HCT116 (cell line): ENCODE measurements at places on chromosomes 2 and 18.

GRCh38 chr2:98299211-98299905 lies 46.9 kb upstream of the CNGA3 start:
- DNase-seq, result no peak

- no peak for DNase-seq
These were observed 20.5 kb downstream of the CENPO start for GRCh38 chr2:24813691-24814137.

DNA sequence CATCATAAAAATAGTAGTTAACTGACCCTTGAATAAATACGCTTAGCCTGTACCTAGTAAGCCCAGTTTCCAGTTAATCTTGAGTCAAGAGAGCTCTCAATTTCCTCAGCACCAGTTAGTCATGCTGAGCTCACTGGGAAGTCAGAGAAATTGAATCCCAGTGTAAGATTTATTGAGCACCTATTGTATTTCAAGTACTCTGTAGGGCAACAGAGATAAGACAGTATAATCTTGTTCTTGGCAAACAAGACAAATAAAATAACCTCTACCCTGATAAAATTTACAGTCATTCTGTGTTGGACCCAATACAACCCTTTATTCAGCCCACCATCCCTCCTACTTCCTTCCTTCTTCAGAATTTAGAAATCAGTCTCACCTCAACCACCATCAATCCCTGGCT lies 71.9 kb upstream of the NRP2 start:
- no peak for DNase-seq

DNA sequence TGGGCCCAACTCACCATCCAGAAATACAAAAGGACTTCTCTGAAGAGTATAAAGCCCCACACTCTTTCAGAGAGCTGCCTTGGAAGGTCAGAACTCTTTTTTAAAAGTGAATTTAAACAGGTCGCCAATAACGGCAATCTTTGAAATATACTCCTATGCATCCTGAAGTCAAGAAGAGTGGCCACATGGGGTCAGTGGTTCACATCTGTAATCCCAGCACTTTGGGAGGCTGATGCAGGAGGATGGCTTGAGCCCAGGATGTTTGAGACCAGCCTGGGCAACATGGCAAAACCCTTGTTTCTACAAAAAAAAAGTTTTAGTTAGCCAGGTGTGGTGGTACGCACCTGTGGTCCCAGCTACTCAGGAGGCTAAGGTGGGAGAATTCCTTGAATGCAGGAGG lies 68.1 kb upstream of the FZD7 start:
- no peak for DNase-seq
